ENCODE measurements at places on chromosomes 5 and 9. TPM values are rescaled to one million over a fixed set of nuclear protein-coding genes. Genes with fewer than 3 reads are reported as not detected.

Gene SLC34A3
- not detected for total RNA-seq

- no peak for DNase-seq
Measured at GRCh38 chr5:77483682-77484081, 8.4 kb downstream of the WDR41 start.

- DNase-seq, result no peak
Measured at GRCh38 chr9:91958174-91958573, 8.1 kb upstream of the ROR2 start.

DNA sequence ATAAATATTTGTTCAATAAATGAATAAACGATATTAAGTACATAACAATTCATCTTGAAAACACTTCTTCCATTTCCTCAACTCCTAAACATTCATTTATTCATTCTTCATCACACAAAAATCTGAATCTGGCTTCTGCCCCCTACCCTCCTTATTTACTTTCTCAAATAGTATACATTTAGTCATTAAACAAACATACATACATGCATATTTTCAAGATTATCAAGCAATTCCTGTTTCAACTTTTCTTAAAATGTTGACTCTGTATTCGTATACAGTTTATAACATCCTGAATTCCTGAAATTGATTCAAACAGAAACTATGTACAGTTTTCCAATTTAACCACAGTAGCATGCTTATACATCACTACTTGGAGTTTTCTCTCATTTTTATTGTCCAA is 129.0 kb downstream of the MUSK start:
- DNase-seq, result no peak

- no peak for DNase-seq
Measured at GRCh38 chr5:31758803-31759425, 120.0 kb downstream of the PDZD2 start.

- peak; percentile 79 for DNase-seq
Measured at GRCh38 chr5:138573949-138574670, 1.1 kb downstream of the HSPA9 start.

GRCh38 chr9:13432904-13433303 is 153.4 kb upstream of the MPDZ start:
- DNase-seq, result peak; percentile 66

Gene FYB1
- 2.7 TPM for total RNA-seq

DNA sequence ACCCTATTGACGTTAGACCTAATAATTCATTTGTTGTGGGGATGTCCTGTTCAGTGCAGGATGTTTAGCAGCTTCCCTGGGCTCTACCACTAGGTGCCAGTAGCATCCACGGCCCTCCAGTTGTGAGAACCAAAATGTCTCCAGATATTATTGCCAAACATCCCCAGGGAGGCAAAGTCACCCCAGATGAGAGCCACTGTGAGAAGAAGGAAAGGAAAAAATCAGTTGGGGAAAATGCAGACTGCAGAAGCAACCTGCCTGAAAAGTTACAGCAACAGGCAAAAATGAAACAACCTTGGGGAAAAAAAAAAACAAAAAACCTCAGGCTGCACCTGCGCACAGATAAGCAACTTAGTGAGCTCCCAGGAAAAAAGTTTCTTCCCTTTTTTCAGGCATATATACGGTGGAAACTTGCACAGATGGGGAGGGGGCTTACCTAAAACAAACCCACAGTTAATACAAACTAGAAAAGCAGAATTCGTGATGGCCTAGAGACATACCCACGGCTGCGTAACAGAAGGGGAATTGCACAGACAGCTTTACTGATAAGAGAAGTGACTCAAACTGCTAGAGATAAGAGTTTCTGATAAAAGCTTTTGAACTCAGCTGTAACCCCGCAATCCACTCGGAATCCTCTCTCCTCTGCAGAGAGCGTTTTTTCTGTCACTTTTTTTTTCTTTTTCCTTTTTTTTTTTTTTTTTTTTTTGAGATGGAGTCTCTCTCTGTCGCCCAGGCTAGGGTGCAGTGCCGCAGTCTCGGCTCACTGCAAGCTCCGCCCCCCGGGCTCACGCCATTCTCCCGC is 29.8 kb upstream of the FBP1 start:
- DNase-seq, result peak; percentile 83

Gene TSSK1B
- not detected for total RNA-seq

Gene MEGF9
- 55.4 TPM for total RNA-seq

GRCh38 chr5:54222336-54222735 is 88.0 kb downstream of the ARL15 start:
- DNase-seq, result no peak

DNA sequence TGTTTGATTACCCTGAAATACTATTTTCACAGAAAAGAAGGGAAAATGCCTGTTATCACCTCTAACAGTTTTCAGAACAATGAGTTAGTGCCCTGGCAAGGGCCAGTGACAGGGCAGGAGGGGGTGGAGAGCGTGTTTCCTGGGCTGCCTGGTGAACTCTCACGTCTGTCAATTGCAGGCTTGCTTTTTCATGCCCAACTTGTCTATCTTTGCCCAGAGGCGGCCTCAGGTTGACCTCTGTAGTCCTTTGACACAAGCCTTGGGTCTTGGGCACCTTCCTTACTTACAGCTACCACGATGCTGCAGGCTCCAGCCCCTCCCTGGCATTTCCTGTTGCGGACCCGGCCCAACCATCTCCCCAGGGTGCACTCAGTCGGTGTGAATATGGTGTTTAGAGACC is 2.2 kb upstream of the CEL start:
- no peak for DNase-seq

Gene SOHLH1
- not detected for total RNA-seq

GRCh38 chr9:135307300-135307699 is 172.3 kb upstream of the PPP1R26 start:
- no peak for DNase-seq

Gene OR1Q1
- not detected for total RNA-seq

GRCh38 chr5:175766963-175767362 is 104.4 kb upstream of the CPLX2 start:
- no peak for DNase-seq

Gene CHSY3
- not detected for total RNA-seq

- no peak for DNase-seq
Measured at GRCh38 chr5:169649486-169649885, 12.4 kb downstream of the DOCK2 start.

DNA sequence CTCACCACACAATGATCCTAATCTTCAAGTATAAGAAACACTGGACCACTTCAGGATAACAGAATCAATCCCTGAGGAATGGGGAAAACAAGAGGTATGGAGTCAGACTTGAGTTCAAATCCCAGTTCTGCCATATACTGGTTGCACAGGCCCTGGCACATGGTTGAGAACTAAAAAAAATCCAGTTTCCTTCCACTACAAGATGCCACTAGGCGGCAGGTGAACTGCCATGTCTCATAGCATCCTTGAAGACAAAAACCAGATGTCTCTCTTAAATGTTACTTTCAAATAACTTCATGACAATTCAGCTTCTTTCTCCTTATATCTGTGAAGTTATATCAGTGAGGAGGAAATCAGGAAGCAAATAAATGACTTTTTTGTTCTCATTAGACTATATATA is 11.0 kb downstream of the DEPDC1B start:
- DNase-seq, result peak; percentile 63

DNA sequence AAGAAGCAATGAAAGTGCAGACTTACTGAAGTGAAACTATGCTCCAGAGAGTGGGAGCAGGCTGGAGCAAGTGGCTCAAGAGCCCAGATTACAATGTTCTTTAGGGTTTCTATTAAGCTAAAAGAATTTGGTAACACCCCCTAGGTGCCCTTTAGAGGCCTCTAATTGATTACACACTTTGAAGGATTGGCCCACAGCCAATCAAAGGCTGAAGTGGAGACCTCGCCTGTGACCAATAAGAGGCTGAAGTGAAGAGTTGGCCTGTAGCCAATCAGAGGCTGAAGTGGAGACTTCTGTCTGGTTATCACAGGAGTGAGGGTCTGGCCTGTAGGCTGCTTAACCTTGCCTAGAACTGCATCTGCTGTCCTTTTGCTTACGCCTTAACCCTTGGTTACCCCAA is 46.7 kb upstream of the SPATA31C2 start:
- peak; percentile 47 for DNase-seq

Gene ADAMTS2
- total RNA-seq, result not detected
